ENCODE measurements at places on chromosomes 1 and 21.

DNA sequence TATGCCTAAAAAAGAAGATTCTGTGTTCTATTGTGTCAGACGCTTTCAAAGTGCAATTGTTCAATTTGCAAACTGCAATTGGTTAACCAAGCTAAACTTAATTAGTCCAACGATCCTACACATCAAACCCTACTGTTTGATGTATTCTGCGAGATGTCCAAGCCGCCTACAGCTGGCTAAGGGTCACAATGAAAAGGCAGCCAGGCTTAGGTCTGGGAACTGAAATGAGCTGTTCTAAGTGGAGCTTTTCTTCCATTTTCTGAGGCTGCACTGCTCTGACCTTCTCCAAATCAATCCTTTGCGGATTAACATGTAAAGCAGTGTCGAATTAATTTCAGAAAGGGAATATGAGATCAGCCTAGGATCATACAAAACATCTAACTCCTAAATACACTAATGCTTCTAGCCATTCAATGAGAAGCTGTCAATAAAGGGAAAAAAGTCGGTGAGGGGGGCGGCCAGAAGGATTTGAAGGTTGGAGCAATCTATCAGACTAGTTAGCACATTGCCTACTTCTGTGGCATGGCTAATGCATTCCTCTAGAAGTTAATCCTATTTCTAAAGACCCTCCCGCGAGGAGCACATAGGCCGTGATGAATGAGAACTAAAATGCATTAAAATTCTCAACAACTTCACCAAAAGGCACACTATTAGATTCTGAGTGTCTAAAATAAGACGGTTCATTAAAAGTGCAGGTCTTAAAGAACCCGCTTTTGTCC lies 119.0 kb downstream of the SIM2 start:
- DNase-seq, result no peak

GRCh38 chr1:172443666-172444453 lies at the start of gene PIGC:
Gene PIGC (minus strand): TSS chr1:172444069. CDS start chr1:172442622, 1,447 bp downstream.
- peak; percentile 87 for DNase-seq

GRCh38 chr1:192575499-192576189 lies at the start of gene RGS1:
Gene RGS1 (plus strand): TSS chr1:192575773. CDS start chr1:192575793, 20 bp downstream.
- no peak for DNase-seq

GRCh38 chr1:11383553-11384169 lies 95.3 kb upstream of the DISP3 start:
- DNase-seq, result no peak

- no peak for DNase-seq
These were observed 49.2 kb downstream of the FH start for GRCh38 chr1:241470361-241470760.

DNA sequence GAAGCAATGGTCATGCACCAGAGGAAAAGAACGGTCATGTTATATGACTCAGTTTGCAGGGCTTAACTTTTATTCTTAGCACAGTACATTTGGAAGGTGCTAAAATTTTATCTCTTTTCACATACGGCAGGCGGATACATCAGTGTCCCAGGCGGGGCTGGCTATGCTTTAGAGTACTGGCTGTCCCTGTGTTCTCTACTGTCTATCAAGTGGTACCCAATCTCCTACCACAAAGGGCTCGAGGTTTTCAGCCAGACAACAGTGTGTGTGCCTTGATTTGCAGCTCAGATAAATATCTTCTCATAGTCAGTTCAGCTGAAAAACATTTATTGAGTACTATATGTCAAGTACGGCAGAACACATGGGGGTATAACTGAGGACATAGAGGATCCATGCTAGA lies 65.3 kb downstream of the URB2 start:
- no peak for DNase-seq

- no peak for DNase-seq
These were observed 19.5 kb downstream of the C1orf174 start for GRCh38 chr1:3880429-3881192.
